Esophagus mucosa (tissue), 1 donor: ENCODE measurements at places on chromosomes 3 and 15. TPM values are rescaled to one million over a fixed set of nuclear protein-coding genes. Genes with fewer than 3 reads are reported as not detected.

ITIH1 gene
- 0.12 TPM for total RNA-seq

- no peak for ATAC-seq
These were observed 608.2 kb upstream of the CCDC54 start for GRCh38 chr3:106768941-106769480.

- ATAC-seq = no peak
These were observed 92.3 kb upstream of the TLE3 start for GRCh38 chr15:70189826-70190695.

MYEF2 gene
- 0.56 TPM for total RNA-seq

DNA sequence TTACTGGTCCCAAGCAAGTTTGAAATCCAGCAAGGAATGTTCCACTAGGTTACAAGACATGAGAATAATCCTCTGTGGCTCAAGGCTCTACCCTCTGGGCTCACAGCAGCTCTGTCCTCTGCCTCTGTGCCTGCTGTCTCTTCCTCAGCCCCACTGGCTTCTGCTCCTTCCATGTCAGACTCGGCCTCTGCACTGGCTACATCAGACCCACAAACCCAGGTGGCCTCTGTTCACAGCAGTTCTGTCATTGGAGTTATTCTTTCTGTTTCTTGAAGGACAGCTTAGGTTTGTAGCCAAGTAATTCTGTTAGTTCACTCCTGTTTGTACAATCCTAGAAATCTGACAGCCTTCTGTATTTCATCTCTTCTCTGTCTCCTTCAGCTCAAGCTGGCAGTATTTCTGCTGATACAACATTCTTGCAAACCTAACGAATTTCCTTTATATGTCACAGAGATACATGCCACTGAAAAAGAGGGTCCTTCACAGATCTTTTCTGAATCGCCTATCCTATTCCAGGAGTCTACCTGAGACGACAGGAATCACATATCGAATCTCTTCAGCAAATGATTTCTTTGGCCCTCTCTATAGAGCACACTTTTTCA lies 227.8 kb upstream of the PLSCR5 start:
- ATAC-seq = no peak

REC114 gene
- not detected for total RNA-seq

GRCh38 chr15:29689287-29689986 lies 132.8 kb downstream of the TJP1 start:
- peak; percentile 13 for ATAC-seq

DNA sequence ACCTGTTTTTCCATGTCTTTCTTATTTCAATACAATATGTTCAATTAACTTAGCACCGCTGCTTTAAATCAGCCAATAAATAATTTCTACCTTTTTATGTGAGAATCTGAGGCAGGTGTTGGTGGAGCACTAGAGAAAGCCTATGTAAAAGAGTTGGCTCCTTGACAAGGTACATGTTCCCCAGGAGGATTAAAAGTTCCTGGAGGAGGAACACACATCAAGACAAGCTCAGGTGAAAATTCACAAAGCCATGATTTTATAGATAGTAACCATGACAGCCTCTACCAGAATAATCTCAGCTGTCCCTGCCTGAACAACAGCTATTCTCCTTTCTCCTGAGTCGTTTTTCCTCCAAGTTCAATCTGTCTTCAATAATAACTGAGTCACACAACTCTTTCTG lies 3.4 kb upstream of the ZBED2 start:
- no peak for ATAC-seq

CCR8 gene
- 0.16 TPM for total RNA-seq
